ENCODE measurements at places on chromosomes 5 and 9. TPM values are rescaled to one million over a fixed set of nuclear protein-coding genes. Genes with fewer than 3 reads are reported as not detected.
A peak's percentile ranks its signal among the peaks of the same experiment; 100 is the strongest.

GRCh38 chr5:100026606-100027005 is 508.6 kb upstream of the FAM174A start:
- no peak overlapping the region for H3K27ac ChIP-seq
- DNase-seq = no peak
- no peaks in the 10 kb centered on the region for H3K27me3 ChIP-seq
- H3K4me3 ChIP-seq = no peak overlapping the region

DNA sequence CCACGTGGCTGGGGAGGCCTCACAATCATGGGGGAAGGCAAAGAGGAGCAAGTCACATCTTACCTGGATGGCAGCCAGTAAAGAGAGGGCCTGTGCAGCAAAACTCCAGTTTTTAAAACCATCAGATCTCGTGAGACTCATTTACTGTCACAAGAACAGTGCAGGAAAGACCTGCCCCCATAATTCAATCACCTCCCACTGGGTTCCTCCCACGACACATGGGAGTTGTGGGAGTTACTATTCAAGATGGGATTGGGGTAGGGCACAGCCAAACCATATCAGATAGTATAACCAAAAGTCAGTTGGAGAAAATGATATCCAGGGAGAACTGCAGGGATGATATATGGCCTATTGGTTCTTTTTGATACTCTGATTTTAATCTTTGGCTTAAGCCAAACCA is 10.0 kb upstream of the CAVIN4 start:
- peaks cover 42% of the 10 kb centered on the region for H3K36me3 ChIP-seq
- H3K4me1 ChIP-seq = peaks cover 13% of the 10 kb centered on the region
- no peak overlapping the region for H3K27ac ChIP-seq

- H3K4me3 ChIP-seq = no peak overlapping the region
- H3K27me3 ChIP-seq = no peaks in the 10 kb centered on the region
- H3K4me1 ChIP-seq = no peaks in the 10 kb centered on the region
Observed at GRCh38 chr5:165076686-165077085, 1571.3 kb downstream of the MAT2B start.

GRCh38 chr9:4984171-4984620 is 876 bp upstream of the JAK2 start:
- H3K36me3 ChIP-seq = no peaks in the 10 kb centered on the region
- peaks cover 14% of the 10 kb centered on the region for H3K4me1 ChIP-seq
- no peak for DNase-seq

GRCh38 chr5:125219710-125220109 is 473.3 kb upstream of the ZNF608 start:
- no peaks in the 10 kb centered on the region for H3K4me1 ChIP-seq
- H3K27ac ChIP-seq = no peak overlapping the region
- DNase-seq = no peak

GRCh38 chr5:126651013-126651577 is 50.3 kb downstream of the PHAX start:
- no peak overlapping the region for H3K27ac ChIP-seq
- H3K27me3 ChIP-seq = no peaks in the 10 kb centered on the region
- no peaks in the 10 kb centered on the region for H3K4me1 ChIP-seq
- H3K36me3 ChIP-seq = no peaks in the 10 kb centered on the region

GRCh38 chr9:113409481-113409880 is 994 bp downstream of the POLE3 start:
- H3K4me3 ChIP-seq = peak overlapping the region; percentile 84
- H3K36me3 ChIP-seq = peaks cover 6% of the 10 kb centered on the region
- H3K4me1 ChIP-seq = peaks cover 11% of the 10 kb centered on the region
- no peak overlapping the region for H3K27ac ChIP-seq

DNA sequence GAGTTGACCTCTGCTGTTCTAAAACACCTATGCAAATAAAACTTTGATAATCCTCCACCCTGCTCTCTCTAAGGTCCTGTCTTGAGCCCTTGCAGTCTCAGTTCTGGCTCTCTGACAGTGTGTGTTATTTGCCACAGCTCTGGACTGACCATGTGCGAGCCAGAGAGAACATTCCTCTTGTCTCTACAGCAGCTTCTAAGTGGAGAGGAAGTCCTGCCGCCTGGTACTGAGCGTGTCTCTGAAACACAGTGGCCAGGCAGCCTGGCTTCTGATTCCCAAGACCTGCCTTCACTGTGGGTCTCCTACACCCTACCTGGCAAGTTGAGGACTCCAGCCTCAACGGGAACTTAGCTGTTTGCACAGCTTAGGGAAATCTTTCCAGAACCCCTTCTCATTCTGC is 61.6 kb downstream of the ENTREP1 start:
- no peak for DNase-seq
- no peak overlapping the region for H3K4me3 ChIP-seq
- H3K36me3 ChIP-seq = no peaks in the 10 kb centered on the region
- no peaks in the 10 kb centered on the region for H3K27me3 ChIP-seq
- no peak overlapping the region for H3K27ac ChIP-seq

GRCh38 chr9:124530246-124530645 is 23.0 kb upstream of the NR5A1 start:
- H3K27me3 ChIP-seq = no peaks in the 10 kb centered on the region
- H3K4me3 ChIP-seq = no peak overlapping the region

- H3K4me3 ChIP-seq = no peak overlapping the region
- H3K4me1 ChIP-seq = no peaks in the 10 kb centered on the region
- no peak overlapping the region for H3K27ac ChIP-seq
- no peak for DNase-seq
- H3K27me3 ChIP-seq = no peaks in the 10 kb centered on the region
Observed at GRCh38 chr5:137446615-137447014, 52.5 kb downstream of the SPOCK1 start.

- peaks cover 7% of the 10 kb centered on the region for H3K4me1 ChIP-seq
- H3K4me3 ChIP-seq = no peak overlapping the region
- H3K27ac ChIP-seq = no peak overlapping the region
- no peak for DNase-seq
Observed at GRCh38 chr9:116189683-116190082, 36.1 kb downstream of the PAPPA start.

- no peaks in the 10 kb centered on the region for H3K36me3 ChIP-seq
- DNase-seq = no peak
- no peak overlapping the region for H3K27ac ChIP-seq
- H3K4me3 ChIP-seq = no peak overlapping the region
Observed at GRCh38 chr5:87705876-87706275, 293.1 kb upstream of the CCNH start.

- no peaks in the 10 kb centered on the region for H3K27me3 ChIP-seq
- peaks cover 3% of the 10 kb centered on the region for H3K4me1 ChIP-seq
- H3K4me3 ChIP-seq = no peak overlapping the region
- no peak for DNase-seq
Observed at GRCh38 chr5:128105203-128105602, 21.6 kb downstream of the SLC12A2 start.

GRCh38 chr9:73215249-73215648 is 63.6 kb downstream of the ANXA1 start:
- no peak overlapping the region for H3K4me3 ChIP-seq
- peak; percentile 41 for DNase-seq

GRCh38 chr9:76107482-76107881 is 217.0 kb downstream of the PCSK5 start:
- H3K4me1 ChIP-seq = no peaks in the 10 kb centered on the region
- DNase-seq = no peak
- no peaks in the 10 kb centered on the region for H3K36me3 ChIP-seq
- no peak overlapping the region for H3K27ac ChIP-seq
- H3K27me3 ChIP-seq = no peaks in the 10 kb centered on the region
- H3K4me3 ChIP-seq = no peak overlapping the region

DNA sequence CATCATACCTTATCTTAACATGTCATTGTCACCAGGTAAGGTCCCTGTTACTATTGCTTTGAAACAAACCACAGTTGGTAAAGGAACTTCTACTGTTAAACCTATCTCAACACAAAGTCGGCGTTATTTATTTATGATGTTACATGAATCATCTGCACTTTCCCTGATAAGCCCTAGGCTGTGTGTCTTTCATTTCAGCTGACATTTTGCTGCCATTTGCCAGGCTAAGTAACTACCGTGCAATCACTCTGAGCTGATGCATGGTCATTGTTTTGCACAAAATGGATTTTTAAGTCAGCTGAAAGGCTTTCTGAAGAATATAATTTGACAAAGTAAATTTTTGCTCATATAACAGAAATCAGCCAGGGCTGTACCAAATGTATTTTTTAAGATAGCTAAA is 546.5 kb downstream of the ZNF608 start:
- no peaks in the 10 kb centered on the region for H3K36me3 ChIP-seq
- no peak for DNase-seq
- H3K27ac ChIP-seq = no peak overlapping the region

DNA sequence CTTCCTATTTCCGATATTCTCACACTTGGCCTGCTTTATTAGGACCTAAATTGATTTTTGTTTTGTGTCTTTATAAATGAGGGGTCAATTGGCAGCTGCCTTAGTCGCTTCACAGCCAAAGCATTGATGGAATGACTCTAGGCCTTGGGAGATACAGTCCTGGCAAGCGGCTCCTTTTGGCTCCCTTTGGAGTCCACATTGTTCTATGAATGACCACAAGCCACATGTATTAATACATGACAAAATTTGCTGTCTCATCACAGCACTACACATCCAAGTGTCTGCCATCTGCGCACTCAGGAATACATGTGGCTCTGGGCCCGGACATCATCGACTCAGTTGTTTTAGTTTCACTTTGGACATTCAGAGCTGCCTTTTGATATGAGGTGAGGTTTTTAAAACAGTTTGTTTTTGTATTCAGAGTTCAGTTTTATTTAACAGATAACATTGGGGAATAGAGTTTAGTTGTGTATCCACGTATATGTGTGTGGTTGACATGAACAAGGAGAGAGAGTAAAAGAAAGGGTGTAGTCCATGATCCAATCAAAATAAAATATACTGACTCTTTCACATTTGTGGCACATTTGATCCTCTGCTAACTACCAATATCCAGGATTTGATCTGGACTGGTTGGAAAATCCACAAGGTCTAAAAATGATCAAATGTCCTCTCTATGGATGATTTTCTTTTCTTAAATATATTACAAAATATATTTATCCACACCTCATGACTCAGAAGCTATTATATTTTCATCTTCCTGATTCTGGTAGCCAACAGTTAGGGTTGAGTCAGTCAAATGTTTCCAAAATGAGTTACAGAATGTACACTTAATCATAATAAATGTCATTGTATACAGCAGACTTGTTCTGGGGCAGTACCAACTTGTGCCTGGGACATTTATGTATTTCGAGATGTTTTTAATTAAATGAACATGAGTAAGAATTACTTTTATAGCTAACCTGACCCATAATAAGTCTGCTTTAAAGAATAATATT is 114.0 kb upstream of the MTAP start:
- H3K36me3 ChIP-seq = no peaks in the 10 kb centered on the region
- H3K4me1 ChIP-seq = peaks cover 6% of the 10 kb centered on the region
- no peak for DNase-seq
- no peak overlapping the region for H3K27ac ChIP-seq
- no peak overlapping the region for H3K4me3 ChIP-seq
- no peaks in the 10 kb centered on the region for H3K27me3 ChIP-seq

GRCh38 chr9:116716438-116716837 is 29.3 kb downstream of the TRIM32 start:
- no peaks in the 10 kb centered on the region for H3K36me3 ChIP-seq
- no peak overlapping the region for H3K27ac ChIP-seq
- no peaks in the 10 kb centered on the region for H3K27me3 ChIP-seq

GRCh38 chr9:82903503-82903902 is 159.4 kb downstream of the RASEF start:
- no peaks in the 10 kb centered on the region for H3K4me1 ChIP-seq
- no peaks in the 10 kb centered on the region for H3K36me3 ChIP-seq
- H3K4me3 ChIP-seq = no peak overlapping the region
- no peak overlapping the region for H3K27ac ChIP-seq

GRCh38 chr9:131610231-131610761 is 65.0 kb downstream of the PRRT1B start:
- H3K27ac ChIP-seq = no peak overlapping the region
- no peak overlapping the region for H3K4me3 ChIP-seq

DNA sequence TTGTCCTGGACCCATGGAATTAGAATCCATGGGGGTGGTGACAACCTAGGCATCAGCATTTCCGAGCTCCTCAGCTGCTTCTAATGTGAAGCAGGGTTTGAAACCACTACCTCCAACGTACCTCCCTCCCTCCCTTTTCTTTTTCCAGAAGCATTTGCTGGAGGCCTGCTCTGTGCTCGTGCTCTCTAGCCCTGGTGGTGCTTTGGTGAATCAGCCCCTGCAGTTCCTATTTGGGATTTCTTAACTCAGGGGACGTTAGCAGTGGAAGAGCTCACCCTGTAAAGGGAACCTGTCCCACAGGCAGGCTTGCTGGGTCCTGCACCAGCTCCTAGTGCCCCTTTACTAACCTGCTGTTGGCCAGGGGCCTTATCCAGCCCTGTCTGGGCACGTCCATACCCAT is 55.0 kb downstream of the NSG2 start:
- no peak for DNase-seq
- no peaks in the 10 kb centered on the region for H3K36me3 ChIP-seq
- H3K4me1 ChIP-seq = no peaks in the 10 kb centered on the region
- no peak overlapping the region for H3K4me3 ChIP-seq

GRCh38 chr5:110257971-110258370 is 468.5 kb downstream of the TMEM232 start:
- H3K27me3 ChIP-seq = no peaks in the 10 kb centered on the region
- no peaks in the 10 kb centered on the region for H3K36me3 ChIP-seq
- DNase-seq = peak; percentile 49
- H3K4me3 ChIP-seq = peak overlapping the region; percentile 23

DNA sequence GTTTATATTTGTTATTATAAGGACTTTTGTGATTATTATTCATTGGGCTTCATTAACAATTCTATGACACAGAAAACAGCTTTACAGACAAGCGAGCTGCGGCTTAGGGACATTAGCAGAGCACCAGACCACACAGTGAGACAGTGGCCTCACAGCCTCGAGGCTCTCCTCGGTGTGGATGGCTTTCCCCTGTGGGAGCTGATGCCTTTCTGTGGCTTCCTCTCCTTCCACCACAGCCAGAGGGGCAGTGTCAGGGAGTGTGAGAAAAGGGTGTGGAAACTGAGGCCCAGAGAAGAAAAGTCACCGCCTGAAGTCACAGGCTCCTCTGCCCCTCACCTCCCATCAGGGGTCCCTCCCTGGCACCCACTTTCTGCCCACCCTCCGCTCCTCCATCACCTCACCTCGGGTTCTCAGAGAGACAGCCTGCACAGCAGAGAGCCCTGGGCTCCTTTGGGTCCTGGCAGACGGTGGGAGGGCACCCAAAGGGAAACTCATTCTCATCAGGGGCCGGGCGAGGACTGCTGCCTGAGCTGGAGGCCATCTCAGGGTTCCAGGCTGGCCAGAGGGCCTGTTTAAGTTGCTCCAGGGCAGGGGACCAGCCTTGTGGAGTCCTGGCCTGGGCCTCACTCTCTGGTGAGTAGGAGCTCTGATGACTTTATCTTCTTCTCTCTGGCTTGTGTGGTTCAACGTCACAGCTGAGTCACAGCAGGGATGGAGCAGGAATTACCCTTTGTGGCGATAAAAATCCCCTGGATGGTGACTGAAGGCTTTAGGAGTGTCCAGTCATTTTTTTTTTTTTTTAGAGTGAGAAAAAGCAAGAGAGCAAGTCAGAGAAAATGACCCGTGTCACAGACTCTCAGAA is 830 bp downstream of the TRAF1 start:
- no peak for DNase-seq
- H3K36me3 ChIP-seq = no peaks in the 10 kb centered on the region
- H3K4me1 ChIP-seq = peaks cover 4% of the 10 kb centered on the region

The IL12B gene
- total RNA-seq = not detected

The PTPDC1 gene
- total RNA-seq = 14.4 TPM

The FRRS1L gene
- 4.3 TPM for total RNA-seq

The PCYOX1L gene
- 16.4 TPM for total RNA-seq

The FGF10 gene
- 1.3 TPM for total RNA-seq

The ORM1 gene
- total RNA-seq = 1.5 TPM

All from neural progenitor cell (in vitro differentiated cells).